ENCODE measurements at places on chromosomes 5 and 9. TPM values are rescaled to one million over a fixed set of nuclear protein-coding genes. Genes with fewer than 3 reads are reported as not detected.

DNA sequence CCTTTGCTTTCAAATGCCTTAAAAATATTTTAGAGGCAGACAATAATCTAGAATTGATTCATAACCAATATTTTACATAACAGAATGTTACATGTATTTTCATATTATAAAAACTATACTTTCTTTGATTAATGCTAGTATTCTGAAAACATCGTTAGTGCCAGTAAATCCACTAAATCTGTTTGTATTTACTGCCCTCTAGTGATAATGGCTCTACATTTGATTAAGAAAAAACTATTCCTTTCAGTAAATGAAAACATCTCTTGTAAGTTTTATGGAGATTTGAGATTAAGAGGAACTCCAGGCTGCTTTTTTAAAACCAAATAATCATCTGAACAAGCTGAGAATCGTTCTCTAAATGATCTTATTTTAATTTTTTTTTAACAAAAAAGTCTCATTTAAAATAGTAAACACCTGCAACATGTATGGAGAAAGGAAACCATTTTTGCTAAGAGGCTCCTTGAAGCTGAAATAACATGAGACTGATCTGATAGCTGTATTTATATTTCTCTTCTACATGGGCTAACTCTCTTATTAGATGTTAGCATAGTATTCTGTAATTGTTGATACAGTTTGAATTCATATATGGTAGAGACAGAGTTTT is 424.7 kb downstream of the RAB3C start:
- H3K27ac ChIP-seq = no peak overlapping the region
- no peaks in the 10 kb centered on the region for H3K27me3 ChIP-seq
- DNase-seq = no peak
- H3K4me3 ChIP-seq = no peak overlapping the region
- no peaks in the 10 kb centered on the region for H3K4me1 ChIP-seq

GRCh38 chr9:12276505-12276904 is 416.7 kb upstream of the TYRP1 start:
- H3K27ac ChIP-seq = no peak overlapping the region
- H3K4me3 ChIP-seq = no peak overlapping the region
- DNase-seq = no peak
- H3K36me3 ChIP-seq = no peaks in the 10 kb centered on the region

GRCh38 chr5:20654033-20654432 is 666.0 kb upstream of the CDH18 start:
- DNase-seq = no peak
- no peak overlapping the region for H3K27ac ChIP-seq
- no peaks in the 10 kb centered on the region for H3K36me3 ChIP-seq
- H3K4me3 ChIP-seq = no peak overlapping the region
- no peaks in the 10 kb centered on the region for H3K4me1 ChIP-seq

GRCh38 chr5:146380714-146381113 is 42.1 kb downstream of the POU4F3 start:
- no peak for DNase-seq
- H3K27me3 ChIP-seq = no peaks in the 10 kb centered on the region
- H3K4me1 ChIP-seq = no peaks in the 10 kb centered on the region
- H3K4me3 ChIP-seq = no peak overlapping the region
- H3K27ac ChIP-seq = no peak overlapping the region

DNA sequence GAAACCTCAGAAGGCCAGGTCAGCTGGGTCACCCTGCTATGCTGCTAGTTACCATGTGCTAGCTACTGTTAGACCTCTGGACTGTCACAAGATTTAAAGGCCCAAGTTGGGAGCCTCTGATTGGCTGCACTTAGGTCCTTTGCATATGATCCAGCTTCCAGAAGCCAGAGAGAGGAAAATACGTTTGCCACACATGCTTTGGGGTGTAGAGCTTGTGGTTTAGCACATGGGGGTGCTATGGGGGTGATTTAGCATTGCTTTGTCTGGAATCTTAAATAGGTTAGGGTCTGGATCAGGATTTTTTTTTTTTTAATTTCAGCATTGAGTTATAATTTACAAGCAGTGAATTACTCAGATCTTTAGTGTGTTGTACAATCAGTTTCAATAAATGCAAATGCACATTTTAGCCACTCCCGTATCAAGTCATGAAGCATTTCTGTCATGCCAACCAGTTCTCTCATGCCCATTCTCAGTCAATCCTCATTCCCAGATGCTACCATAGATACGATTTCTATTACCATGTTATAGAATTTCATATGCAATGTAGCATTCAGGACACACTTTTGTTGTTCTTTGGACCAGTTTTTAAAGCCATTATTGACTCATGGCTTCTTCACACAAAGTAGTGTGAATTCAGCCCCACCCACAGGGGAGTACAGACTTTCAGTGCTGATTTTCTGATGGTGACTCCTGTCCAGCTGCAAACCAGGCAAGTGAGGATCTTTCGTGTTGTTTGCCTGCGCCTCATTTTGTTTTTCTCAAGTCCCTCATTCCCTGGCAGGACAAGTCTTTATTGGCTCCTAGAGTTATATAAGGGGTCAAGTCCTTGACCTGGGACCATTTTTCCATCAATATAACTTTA is 250.4 kb downstream of the LRRC70 start:
- H3K27me3 ChIP-seq = no peaks in the 10 kb centered on the region
- no peak overlapping the region for H3K4me3 ChIP-seq
- no peaks in the 10 kb centered on the region for H3K36me3 ChIP-seq
- peak overlapping the region; percentile 57 for H3K27ac ChIP-seq
- DNase-seq = peak; percentile 45

GRCh38 chr9:87420884-87421283 is 76.8 kb upstream of the DAPK1 start:
- no peak overlapping the region for H3K4me3 ChIP-seq
- H3K4me1 ChIP-seq = no peaks in the 10 kb centered on the region
- DNase-seq = no peak
- H3K36me3 ChIP-seq = no peaks in the 10 kb centered on the region

GRCh38 chr5:95238560-95239325 is 46.2 kb downstream of the MCTP1 start:
- H3K27ac ChIP-seq = no peak overlapping the region
- DNase-seq = no peak
- H3K36me3 ChIP-seq = no peaks in the 10 kb centered on the region
- H3K27me3 ChIP-seq = no peaks in the 10 kb centered on the region
- H3K4me1 ChIP-seq = no peaks in the 10 kb centered on the region

- DNase-seq = no peak
- H3K27ac ChIP-seq = no peak overlapping the region
- no peaks in the 10 kb centered on the region for H3K27me3 ChIP-seq
- H3K36me3 ChIP-seq = no peaks in the 10 kb centered on the region
- no peaks in the 10 kb centered on the region for H3K4me1 ChIP-seq
These were observed 13.5 kb downstream of the ADRB2 start for GRCh38 chr5:148839960-148840359.

DNA sequence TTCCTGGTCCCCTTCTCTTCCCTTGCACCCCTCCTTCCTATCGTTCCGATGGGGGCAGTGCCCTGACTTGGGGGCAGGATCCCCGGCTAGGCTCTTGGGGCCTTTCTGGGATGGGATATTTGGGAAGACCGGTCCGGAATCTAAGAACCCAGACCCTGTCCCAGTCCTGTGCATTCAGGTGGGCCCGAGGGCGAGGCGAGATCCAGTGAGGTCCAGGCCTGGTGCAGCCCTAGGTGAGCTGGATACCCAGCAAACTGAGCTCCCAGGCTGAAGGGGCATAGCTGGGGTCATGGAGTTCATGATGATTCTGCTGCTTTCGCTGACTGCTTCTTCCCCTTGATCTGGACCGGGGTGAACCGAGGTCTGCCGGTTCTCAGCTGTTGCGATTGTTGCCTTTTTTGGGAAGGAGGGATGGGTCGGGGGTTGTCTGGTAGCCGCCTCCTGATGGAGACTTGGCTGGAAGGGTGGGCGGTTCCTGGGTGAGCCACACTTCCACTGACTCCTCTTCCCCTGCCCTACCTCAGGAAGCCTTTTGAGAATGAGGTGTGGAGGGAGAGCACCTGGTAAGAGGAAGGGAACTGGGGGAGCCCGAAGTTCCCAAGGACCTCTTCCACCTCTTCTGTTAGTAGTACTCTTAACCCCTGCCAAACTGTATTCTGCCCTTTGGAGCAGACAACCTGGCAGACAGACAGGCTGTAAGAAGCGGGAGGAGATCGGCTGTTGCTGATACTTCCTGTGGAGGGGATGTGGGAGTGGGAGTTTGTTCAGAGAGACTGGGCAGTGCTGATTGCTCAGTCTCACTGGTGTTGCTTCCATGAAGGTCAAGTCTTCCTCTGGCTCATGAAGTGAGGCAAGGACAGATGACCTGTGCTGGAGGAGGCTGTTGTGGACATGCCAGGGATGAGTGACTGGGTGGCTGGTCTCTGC is 1.0 kb downstream of the LRRC8A start:
- H3K27me3 ChIP-seq = no peaks in the 10 kb centered on the region
- H3K36me3 ChIP-seq = no peaks in the 10 kb centered on the region
- peak overlapping the region; percentile 92 for H3K4me3 ChIP-seq
- DNase-seq = peak; percentile 52
- peak overlapping the region; percentile 100 for H3K27ac ChIP-seq
- H3K4me1 ChIP-seq = peaks cover 13% of the 10 kb centered on the region

DNA sequence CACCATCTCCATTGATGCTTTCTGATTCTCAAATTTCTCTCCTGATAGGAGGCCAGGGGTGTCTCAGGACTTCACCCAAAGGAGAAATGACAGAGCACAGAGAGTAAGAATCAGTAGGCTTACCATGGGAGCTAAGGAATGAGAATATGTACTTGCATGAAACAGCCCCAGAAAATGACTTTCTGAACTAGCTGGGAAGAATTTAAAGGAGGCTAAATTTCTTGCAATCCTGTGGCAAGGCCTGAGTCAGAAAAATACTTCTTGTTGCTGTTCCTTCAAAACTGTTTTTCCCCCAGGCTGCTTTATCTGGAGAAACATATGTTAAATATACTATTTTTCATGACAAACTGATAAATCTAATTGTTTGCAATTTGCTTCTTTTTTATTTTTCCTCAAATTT is 53.4 kb upstream of the FBXL7 start:
- no peak overlapping the region for H3K4me3 ChIP-seq
- no peaks in the 10 kb centered on the region for H3K27me3 ChIP-seq
- no peaks in the 10 kb centered on the region for H3K36me3 ChIP-seq
- DNase-seq = no peak

DNA sequence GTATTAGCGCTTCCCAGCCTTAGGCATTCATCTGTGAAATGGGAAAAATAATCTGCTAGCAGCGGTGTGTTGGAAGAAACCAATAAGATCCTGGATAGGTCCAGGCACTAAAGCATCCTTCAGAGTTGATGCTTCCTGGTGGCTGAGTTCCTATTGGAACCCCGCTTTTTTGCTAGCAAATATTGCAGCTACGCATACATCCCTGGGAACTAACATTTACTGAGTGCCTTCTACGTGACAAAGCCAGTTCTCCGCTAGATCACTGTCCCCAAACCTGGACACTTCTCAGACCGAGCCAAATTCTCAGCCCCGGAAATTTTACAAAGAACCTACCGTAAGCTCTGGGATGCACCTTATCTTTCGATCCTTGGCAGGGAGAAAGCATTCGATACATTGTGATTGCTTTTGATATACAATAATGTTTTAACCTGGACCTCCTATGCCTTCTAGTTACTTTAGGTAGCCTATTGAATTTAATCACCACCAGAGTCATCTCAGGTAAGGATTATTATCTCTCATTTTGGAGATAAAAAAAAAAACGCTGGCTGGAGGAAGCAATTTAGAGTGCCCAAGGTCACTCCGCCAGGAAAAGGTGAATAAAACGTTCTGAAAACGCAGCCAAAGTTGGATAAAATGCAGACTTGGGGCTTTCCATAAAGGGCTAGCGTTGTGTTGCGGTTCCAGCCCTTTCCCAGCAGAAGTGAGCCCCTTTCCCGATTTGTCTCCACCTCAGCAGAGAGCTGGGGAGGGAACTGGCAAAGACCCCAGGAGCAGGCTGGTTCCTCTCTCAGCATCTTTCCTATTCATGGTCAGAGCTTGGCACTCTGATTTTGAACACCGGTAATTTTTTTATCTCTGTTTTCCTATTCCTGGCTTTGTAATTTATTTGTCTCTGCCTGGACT is 2.6 kb upstream of the MSX2 start:
- H3K36me3 ChIP-seq = no peaks in the 10 kb centered on the region
- H3K27me3 ChIP-seq = no peaks in the 10 kb centered on the region
- H3K4me3 ChIP-seq = no peak overlapping the region
- H3K4me1 ChIP-seq = peaks cover 3% of the 10 kb centered on the region
- no peak overlapping the region for H3K27ac ChIP-seq

The SLC36A2 gene
- total RNA-seq = not detected

The C9orf153 gene
- not detected for total RNA-seq

The RNF180 gene
- 24.3 TPM for total RNA-seq

The PPP2R2B gene
- not detected for total RNA-seq

The ZNF169 gene
- total RNA-seq = 4.8 TPM
